Naive B cell (primary cell): ENCODE measurements at places on chromosomes 4 and X.

DNA sequence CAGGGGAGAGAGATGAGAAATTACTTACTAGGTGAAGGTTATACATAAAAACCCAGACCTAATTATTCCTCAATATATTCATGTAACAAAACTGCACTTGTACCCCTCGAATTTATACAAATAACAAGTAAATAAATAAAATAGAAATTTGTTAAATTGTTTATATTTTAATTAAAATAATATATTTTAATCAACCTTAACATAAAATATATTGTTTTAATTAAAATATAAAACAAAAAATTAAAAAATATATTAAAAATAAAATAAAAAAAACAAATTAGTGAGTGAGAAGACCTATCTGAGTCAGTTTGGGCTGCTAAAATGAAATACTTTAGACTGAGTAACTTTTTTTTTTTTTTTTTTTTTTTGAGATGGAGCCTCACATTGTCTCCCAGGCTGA lies 87.4 kb upstream of the PCDH7 start:
- DNase-seq = no peak

DNA sequence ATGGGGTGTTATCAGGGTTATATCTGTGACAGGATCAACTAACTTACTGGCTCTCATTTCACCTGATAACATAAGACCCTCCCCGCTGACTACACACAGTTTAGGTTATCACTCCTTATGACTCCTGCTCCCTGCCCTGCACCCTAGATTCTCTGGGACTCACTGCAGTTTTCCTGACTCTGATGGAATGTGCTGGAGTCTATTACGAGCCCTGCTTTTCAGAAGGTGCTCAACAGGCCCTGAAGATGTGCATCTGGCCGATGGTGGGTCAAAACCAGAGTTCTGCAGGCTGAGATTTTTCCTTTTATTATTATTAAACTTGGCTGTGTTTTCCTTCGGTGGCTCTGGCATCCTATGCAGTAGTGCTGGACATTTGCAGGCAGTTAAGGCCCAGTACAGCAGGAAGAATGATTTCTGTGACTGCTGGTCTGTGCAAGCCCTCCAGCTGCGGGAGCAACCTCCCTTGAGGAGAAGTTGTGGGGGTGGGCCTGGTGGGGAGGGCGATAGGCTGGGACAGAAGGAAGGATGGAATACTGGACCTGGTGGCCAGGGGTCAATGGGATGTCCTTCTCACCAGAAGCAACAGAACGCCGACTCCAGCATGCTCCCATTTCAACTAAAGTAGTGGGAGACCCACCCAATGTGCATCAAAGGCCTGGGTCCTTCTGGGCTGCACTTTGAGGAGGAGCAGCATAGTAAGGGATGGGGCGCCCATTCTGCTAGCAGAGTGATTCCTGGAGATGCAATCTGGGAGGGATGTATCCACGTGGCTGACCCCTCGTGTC lies 11.0 kb downstream of the SOD3 start:
- DNase-seq = no peak

GRCh38 chrX:152861116-152861515 lies 30.3 kb downstream of the NSDHL start:
- DNase-seq = no peak

- no peak for DNase-seq
These were observed 3.4 kb upstream of the USP53 start for GRCh38 chr4:119209077-119209476.

GRCh38 chrX:53716328-53717088 lies 30.0 kb upstream of the HUWE1 start:
- DNase-seq = peak; percentile 13

DNA sequence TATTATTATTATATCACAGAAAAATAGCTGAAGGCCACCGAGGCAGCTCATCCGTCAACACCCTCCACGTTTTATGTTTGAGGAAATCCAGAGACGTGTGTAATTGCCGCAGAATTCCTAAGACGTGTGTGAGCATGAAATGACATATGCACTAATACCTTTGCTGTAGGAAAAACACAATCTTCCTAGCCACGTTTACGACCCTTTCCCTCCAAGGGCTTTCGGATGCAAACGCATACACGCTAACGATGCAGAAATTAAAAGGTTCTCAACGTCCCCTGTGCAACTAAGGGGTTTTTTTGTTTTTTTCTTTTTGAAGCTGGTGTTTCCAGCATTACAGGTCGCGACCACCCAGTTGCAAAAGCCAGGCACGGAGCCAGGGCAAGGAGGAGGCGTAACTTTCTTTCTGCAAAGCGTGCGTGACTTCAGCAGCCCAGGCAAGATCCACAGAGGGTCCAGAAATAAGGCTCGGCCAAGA lies 33.8 kb downstream of the CRLF2 start:
- no peak for DNase-seq

DNA sequence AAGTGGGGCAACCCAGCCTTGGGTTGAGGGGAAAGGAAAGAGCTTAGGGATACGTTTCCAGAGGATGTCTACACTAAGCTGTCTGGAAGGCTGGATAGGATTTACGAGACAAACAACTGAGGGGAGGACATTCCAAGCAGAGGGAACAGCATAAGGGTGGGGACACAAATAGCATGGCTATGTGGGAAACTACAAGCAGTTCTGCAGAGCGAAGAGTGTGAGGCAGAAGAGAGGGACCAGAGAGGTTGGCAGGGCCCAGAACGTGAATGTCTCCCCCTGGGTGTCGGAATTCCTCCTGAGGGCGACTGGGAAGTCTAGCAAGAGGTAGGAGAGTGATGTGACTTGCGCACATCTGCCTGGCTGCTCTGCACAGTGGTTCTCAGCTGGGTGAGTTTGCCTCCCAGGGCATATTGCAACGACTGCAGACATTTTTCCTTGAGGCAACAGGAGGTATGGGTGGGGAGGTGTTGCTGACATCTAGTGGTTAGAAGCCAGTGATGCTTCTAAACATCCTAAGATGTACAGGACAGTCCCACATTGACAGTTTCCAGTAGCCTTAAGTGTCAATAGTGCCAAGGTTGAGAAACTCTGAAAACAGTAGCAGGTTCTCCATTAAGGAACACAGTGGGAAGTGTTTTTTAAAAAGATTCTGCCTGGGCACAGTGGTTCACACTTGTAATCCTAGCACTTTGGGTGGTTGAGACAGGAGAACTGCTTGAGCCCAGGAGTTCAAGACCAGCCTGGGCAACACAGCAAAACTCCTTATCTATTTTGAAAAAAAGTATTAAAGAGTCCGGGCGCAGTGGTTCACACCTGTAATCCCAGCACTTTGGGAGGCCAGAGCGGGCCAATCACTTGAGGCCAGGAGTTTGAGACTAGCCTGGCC lies 9.2 kb downstream of the NDUFA1 start:
- peak; percentile 20 for DNase-seq

GRCh38 chr4:40592034-40592433 lies 37.6 kb downstream of the RBM47 start:
- no peak for DNase-seq

GRCh38 chr4:5050520-5051277 lies 581 bp upstream of the STK32B start:
- DNase-seq = peak; percentile 20

GRCh38 chr4:184387351-184387750 lies 87.0 kb downstream of the IRF2 start:
- no peak for DNase-seq

- DNase-seq = no peak
These were observed 65.3 kb downstream of the CASP3 start for GRCh38 chr4:184583738-184584502.
